K562 (cell line): ENCODE measurements at places on chromosomes 2 and 18. TPM values are rescaled to one million over a fixed set of nuclear protein-coding genes. Genes with fewer than 3 reads are reported as not detected.
A peak's percentile ranks its signal among the peaks of the same experiment; 100 is the strongest.

DNA sequence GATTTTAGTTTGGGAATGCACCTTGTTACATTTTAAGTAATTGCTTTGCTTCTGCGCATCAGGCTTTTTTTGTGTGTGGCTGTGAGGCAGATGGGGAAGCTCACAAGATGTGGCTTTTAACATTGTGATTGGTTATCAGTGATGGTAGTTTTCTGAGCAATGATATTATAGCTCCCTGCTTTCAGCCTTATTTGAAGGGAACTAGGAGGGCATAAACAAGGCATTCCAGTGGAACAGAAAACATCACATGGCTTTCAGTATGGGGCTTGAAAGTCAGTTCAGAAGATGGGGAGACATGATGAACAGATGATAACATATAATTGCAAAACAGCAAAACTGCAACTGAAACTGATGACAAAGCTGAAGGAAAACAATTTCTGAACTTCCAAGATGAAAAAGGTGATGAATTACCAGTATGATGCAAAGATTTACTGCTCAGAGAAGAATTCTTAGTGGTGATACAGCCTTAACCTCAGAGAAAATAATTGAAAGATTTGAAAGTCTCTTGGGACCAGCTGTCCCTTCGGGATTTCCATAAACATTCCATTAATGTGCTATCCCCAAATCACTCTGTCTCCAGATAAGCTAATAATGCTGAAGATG is 439.7 kb downstream of the RND3 start:
- H3K4me3 ChIP-seq: no peak overlapping the region
- H3K36me3 ChIP-seq: no peaks in the 10 kb centered on the region
- H3K4me1 ChIP-seq: no peaks in the 10 kb centered on the region
- H3K27me3 ChIP-seq: no peaks in the 10 kb centered on the region
- no peak for DNase-seq

DNA sequence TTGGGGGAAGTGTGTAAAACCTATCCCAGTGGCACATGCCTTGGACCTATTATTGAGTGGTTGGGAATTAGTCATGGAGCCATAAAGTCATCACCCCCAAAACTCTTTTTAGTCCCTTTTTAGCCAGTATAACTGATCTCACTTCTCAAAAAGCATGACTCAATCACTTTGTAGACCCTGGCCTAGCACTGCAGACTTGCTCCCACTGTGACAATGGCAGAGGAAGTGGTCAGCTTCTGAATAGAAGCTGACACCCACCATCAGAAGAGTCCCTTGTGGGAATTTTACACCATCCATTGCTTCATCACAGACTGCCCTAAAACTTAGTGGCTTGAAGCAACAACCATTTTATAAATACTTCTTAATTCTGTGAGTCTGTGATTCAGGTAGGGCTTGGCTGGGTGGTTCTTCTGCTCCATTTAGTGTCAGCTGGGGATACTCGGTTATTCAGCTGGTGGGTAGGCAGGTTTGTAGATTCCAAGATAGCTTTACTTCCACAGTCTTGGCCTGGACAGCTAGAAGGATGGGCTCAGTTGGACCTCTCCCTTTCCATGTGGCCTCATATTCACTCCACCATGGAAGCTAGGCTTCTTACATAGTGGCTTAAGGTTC is 10.8 kb upstream of the ITGA6 start:
- H3K4me1 ChIP-seq: no peaks in the 10 kb centered on the region
- no peak overlapping the region for H3K27ac ChIP-seq
- DNase-seq: no peak
- H3K36me3 ChIP-seq: no peaks in the 10 kb centered on the region
- H3K27me3 ChIP-seq: peaks cover 2% of the 10 kb centered on the region; the same call in 2 of the 3 replicates

- H3K4me3 ChIP-seq: no peak overlapping the region
- DNase-seq: no peak
- no peaks in the 10 kb centered on the region for H3K4me1 ChIP-seq
- no peak overlapping the region for H3K27ac ChIP-seq
Observed at GRCh38 chr18:39053571-39053970, 1488.0 kb upstream of the CELF4 start.

GRCh38 chr18:9867071-9867594 is 18.6 kb upstream of the TXNDC2 start:
- H3K27me3 ChIP-seq: no peaks in the 10 kb centered on the region
- H3K27ac ChIP-seq: peak overlapping the region; percentile 58; the same call in 2 of the 3 replicates
- peaks cover 46% of the 10 kb centered on the region for H3K4me1 ChIP-seq
- peaks cover 11% of the 10 kb centered on the region; the same call in 2 of the 3 replicates for H3K36me3 ChIP-seq

- no peaks in the 10 kb centered on the region for H3K4me1 ChIP-seq
- H3K36me3 ChIP-seq: no peaks in the 10 kb centered on the region
- no peak for DNase-seq
- H3K27ac ChIP-seq: no peak overlapping the region
- H3K27me3 ChIP-seq: peaks cover 4% of the 10 kb centered on the region
Observed at GRCh38 chr2:25497918-25498407, 156.2 kb upstream of the DNMT3A start.

The MYO7B gene
- not detected in 2 replicates for total RNA-seq

The MAB21L4 gene
- not detected in 2 replicates for total RNA-seq
